ENCODE measurements at places on chromosomes 4 and X.

- DNase-seq: no peak
These were observed 4.9 kb downstream of the GSX2 start for GRCh38 chr4:54104907-54105306.

GRCh38 chr4:81605271-81605670 lies 133.6 kb upstream of the RASGEF1B start:
- DNase-seq: no peak

- no peak for DNase-seq
These were observed 23.0 kb downstream of the SNX25 start for GRCh38 chr4:185232370-185232769.

DNA sequence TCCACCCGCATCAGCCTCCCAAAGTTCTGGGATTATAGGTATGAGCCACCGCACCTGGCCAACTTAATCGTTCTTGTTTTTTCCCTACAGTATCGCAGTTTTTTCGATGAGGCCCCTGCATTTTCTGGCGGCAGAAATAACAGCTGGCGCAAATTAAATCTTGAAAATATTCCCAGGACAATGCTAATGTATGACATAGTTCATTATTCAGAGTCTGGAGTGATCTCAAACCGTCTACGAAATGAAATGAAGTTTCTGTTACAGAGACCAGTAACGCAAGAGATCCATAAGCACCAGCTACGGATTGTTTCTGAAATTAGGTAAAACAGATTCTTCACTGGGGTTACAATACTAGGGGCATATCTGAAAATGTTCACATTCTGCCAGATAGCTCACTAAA lies 27.3 kb downstream of the CXorf58 start:
- no peak for DNase-seq

GRCh38 chr4:148053298-148054003 lies 321.6 kb downstream of the ARHGAP10 start:
- no peak for DNase-seq

GRCh38 chr4:96642490-96642889 lies 802.6 kb downstream of the PDHA2 start:
- DNase-seq: no peak

DNA sequence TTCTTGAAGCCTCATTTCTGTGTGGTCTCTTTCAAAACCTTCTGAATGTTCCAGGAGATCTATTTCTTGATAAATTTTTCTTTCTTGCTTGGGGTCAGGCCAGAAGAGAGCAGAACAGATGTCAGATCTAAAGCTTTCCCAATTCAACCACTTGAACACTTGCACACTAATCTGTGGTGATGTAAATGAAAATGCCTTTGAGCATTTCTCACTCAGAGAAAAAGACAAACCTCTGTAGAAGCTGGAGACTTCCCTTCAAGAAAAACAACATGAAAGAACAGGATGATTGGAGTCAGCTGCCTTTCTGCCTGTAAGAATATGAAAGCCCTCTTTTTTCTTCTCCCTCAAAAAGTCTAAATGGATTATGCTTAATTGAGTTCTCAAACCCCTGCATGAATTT lies 11.2 kb downstream of the IGFBP7 start:
- no peak for DNase-seq

GRCh38 chrX:153864561-153865320 lies 21.2 kb downstream of the L1CAM start:
- DNase-seq: no peak

- no peak for DNase-seq
These were observed 317 bp upstream of the FRMPD4 start for GRCh38 chrX:12137951-12138360.

GRCh38 chrX:73412930-73413329 lies 33.9 kb upstream of the CDX4 start:
- no peak for DNase-seq

DNA sequence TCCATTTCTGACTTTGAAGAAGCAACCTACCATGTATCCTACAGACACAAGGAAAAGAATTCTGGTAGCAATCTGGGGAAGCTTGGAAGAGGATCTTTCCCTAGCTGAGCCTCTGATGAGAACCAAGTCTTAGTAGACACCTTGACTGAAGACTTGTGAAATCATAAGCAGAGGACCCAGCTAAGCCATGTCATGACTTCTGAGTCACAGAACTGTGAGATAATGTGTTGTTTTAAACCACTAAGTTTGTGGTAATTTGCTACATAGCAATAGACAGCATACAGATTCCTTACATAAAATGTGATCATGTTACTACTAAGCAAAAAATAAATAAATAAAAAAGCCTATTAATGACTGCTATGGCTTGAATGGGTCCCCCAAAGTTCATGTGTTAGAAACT lies 71.3 kb upstream of the ANKRD50 start:
- DNase-seq: no peak

- no peak for DNase-seq
These were observed 1085.3 kb upstream of the PCDH10 start for GRCh38 chr4:132063829-132064228.

GRCh38 chr4:166363198-166363597 lies 490.2 kb downstream of the TLL1 start:
- no peak for DNase-seq

DNA sequence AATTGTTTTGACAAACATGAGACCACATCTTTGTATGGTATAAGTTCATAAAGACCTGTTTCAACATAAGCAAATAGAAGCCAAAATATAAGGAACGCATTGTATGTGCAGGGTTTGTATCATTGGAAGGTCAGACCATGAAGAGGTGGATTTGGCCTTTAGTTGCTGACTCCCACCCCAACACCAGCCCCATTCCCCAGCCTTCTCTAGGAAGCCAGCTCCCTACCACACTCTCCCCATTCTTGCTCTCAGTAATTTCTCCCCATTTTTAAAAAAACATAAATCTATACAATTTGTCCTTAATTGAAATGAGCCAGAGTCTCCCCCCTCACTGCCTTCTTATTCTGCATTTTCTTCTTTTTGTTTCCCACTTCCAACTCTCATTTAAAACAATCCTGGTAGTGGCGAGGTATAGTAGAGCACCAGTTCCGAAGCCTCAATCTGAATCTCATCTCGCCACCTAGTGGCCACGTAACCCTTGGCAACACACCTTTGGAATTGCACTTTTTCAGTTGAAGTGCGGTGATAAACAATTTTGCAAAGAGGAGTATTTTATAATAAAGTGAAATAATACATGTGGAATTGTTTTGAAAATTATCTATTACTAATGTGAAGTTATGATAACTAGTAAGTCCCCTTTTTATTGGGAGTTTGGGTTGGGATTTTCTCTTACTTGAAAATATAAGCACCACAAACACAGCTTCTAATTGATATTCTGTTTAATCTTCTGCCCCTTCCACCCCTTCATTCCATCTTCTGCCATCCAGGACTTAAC lies 126.6 kb downstream of the ASB9 start:
- peak; percentile 42 for DNase-seq

GRCh38 chr4:160872491-160872890 lies 1291.3 kb downstream of the FSTL5 start:
- DNase-seq: no peak

DNA sequence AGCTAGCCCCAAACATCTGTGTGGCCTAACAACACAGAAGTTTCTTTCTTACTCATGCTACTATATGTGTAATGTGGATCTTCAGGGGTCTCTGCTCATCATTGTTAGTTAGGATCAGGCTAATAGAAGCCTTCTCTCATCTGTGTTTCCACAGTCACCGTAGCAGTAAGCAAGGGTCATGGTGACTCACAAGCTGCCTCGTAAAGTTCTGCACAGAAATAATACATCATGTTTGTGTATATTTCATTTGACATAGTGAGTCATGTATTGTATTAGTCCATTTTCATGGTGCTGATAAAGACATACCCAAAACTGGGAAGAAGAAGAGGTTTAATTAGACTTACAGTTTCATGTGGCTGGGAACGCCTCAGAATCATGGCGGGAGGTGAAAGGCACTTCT lies 38.7 kb downstream of the SLC4A4 start:
- DNase-seq: no peak

- no peak for DNase-seq
These were observed 127.9 kb upstream of the DMD start for GRCh38 chrX:33339219-33339618.

DNA sequence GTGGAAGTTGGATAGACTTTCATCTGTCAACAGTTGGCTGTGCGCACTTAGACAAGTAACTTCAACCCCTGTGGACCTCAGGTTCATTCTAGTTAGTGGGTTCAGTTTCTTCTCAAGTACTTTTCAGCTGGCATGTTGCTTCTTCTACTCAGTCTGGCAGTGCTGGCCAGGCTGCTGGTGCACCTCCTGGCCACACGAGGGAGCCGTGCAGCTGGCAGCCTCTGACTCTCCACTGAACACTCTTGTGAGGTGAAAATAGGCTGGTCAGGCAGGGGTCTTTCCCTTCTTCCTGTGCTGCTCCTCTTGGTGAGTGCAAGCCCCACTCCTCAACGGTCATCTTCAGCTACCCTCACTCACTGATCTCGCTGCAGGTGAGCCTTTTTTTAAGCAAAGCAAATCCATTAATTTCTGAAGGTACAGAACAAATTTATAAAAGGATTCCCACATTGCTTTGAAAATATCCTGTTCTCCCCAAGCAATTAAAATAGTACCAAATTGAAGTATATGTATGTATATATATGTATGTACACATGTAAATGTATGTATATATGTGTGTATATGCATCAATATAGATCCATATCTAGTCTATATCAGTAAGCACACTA lies 30.6 kb downstream of the LONRF3 start:
- peak; percentile 62 for DNase-seq

DNA sequence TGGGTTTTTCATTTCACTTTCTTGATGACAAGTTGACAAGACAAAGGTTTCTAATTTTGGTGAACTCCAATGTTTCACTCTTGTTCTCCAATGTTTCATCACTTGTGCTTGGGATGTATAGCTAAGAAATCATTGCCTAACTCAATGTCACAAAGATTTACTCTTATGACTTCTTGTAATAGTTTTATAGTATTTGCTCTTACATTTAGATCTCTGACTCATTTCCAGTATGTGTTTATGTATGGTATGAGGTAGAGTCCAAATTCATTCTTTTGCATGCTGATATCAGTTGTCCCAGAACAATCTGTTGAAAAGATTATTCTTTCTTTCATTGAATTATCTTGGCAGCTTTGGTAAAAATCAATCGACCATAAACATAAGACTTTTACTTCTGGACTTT lies 12.2 kb upstream of the NWD2 start:
- DNase-seq: no peak
